Stimulated activated CD4-positive, alpha-beta T cell treated with anti-CD3 and anti-CD28 coated beads, Interleukin-1b, Interleukin-23, amount 100 ng/mL, for 1 hour (primary cell): ENCODE measurements at places on chromosomes 1 and 21.

DNA sequence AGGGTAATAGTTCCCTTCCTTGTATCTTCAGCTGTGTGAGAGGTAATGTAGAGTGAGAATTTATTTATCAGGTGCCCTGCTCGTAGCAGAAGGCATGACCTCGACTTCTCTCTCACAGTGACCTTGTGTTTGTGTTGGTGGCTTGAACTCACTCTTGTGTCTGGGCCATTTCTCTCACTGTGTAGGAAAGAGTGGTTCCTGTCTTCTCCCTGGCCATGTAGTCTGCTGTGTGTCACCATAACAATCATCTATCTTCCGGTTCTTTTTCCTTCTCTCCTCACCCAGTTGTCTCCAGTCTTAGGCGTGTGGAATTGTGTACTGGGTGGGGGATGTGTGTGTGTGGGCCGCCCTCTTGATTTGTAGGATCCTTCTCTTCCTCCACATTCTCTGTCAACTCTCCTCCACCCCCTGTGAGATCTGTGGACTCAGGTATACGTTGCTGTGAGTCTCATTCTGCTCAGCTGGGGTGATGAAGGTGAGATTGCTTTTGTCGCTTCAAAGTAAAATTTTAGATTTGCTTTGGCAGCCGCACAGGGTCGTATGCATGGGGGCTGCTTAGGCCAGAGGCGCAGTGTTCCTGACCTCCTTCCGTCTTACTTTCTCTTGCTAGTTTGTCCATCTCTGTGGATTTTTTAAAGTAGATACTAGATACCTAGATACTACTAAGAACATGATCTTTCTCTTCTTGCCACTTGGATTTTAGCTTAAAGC is 31.6 kb downstream of the MAPKAPK2 start:
- DNase-seq: no peak

- DNase-seq: no peak
Measured at GRCh38 chr21:40436261-40436660, 410.7 kb downstream of the DSCAM start.

DNA sequence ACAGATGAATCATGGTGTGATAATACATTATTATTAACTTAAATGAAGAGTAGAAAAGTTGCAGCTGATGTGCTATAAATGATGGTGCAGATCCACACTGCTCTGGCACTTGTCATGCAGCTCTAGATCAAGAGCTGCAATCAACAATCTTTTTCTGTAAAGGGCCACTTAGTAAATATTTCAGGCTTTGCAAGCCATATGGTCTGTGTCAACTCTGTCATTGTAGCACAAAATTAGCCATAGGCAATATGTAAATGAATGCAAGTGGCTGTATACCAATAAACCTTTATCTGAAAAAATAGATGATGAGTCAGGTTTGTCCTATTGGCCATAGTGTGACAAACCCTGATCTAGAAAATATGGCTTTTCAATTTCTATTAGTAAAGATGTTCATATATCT is 66.6 kb downstream of the RGS18 start:
- DNase-seq: no peak

- no peak for DNase-seq
Measured at GRCh38 chr1:7703321-7704213, 67.5 kb upstream of the VAMP3 start.

- no peak for DNase-seq
Measured at GRCh38 chr1:186536273-186536890, 75.5 kb upstream of the PDC start.
